Mesenteric fat pad (tissue), 1 donor: ENCODE measurements at places on chromosomes 12 and 14. TPM values are rescaled to one million over a fixed set of nuclear protein-coding genes. Genes with fewer than 3 reads are reported as not detected.

DNA sequence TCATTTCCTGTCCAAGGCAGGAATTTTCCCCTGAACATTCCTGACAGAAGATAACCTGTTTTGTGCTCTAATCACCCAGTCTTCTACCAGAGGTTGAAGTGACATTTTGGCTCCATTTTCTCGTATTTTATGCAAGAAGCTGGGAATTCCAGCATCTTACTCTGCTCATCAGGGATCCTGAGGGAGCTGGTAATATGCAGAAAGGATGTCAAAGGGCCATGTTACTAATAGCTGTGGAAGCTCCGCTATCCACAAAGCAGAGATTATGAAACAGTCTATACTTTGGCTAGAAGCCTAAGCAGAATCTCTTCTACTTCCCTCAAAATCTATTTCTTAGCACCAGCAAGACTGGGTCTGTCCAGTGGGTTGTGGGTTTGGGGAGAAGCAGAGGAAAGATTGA lies 613.0 kb downstream of the DIO2 start:
- DNase-seq, result no peak

DNA sequence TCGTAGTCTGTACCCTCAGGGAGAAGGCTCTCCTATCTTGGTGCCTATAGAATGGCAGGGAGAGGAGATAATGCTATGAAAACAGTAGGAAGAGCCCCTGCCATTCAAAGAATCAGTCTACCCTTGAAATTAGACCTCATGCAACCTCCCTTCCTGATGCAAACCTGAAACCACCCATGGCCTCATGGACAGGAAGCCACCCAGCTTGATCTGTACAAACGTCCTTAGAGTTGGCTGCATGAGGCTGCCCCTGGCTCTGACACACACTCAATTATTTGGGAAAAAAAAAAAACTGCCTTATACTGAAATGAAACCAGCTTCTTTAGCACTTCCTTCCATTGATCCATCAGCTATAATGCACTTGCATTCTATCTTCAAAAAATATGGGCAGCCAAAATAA lies 116.6 kb upstream of the BCL2L14 start:
- no peak for DNase-seq

- DNase-seq, result no peak
These were observed 844.3 kb downstream of the GALC start for GRCh38 chr14:87148655-87149054.

KSR2 gene
- total RNA-seq, result not detected

- no peak for DNase-seq
These were observed 65.9 kb downstream of the ITPR2 start for GRCh38 chr12:26767116-26767515.

- DNase-seq, result no peak
These were observed 73.6 kb downstream of the GNS start for GRCh38 chr12:64685605-64686004.

TMEM119 gene
- total RNA-seq, result 13.0 TPM

DNA sequence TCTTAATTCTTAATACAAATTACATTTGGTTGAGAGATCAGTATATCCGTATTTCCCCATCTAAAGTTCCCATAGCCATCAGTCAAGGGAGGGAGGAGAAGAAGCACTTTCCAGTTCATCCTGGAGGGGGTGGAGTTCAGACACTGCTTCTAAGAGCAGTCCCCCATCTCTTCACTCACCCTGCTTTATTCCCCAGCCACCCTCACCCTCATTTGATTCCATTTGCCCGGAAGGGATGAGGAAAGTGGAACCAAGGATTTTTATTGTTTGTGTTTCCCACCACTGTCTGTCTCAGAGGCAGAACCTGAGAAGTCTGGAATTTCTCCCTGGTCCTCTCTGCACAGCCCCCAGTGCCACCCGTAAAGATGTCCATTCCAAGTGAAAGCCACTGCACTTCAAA lies 134.2 kb upstream of the HIF1A start:
- no peak for DNase-seq

GRCh38 chr12:53061404-53062010 lies 11.6 kb downstream of the TNS2 start:
- DNase-seq, result no peak

GRCh38 chr12:99985631-99986030 lies 895 bp upstream of the ANKS1B start:
- DNase-seq, result no peak

GRCh38 chr14:54338696-54339317 lies 58.0 kb upstream of the CDKN3 start:
- DNase-seq, result no peak

GARIN6 gene
- not detected for total RNA-seq

GRCh38 chr14:31263485-31264133 lies 56.0 kb upstream of the HECTD1 start:
- no peak for DNase-seq

DNA sequence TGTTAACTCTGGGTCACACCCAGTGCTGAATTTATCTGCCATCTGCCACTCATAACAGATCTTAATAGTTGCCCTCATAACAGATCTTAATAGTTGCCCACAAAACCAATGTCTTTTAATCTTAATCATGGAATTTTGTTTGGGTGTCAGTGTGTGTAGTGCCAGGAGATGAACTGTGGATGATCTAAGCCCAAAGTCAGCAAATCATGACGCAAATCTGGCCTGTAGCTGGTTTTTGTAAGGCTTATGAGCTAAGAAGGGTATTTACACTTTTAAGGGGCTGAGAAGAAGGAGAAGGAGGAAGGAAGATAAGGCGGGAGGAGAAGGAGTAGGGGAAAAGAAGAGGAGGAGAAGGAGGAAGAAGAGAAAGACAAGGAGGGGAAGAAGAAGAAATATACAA lies 10.0 kb upstream of the IL26 start:
- no peak for DNase-seq

- DNase-seq, result no peak
These were observed 8.8 kb upstream of the KCNK13 start for GRCh38 chr14:90053044-90053443.

DNA sequence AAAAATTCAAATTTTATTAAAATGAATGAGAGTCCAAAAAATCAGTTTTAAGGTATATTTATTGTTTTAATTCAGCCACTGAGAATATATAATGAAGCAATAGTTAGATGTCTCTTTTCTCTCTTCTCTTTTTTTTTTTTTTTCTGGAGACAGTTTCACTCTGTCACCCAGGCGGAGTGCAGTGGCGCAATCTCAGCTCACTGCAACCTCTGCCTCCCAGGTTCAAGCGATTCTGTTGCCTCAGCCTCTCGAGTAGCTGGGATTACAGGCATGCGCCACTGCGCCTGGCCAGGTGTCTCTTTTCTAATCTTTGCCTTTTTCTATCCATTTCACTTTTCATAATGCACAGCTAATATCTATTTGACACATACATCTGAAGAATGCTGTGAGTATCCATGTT lies 307.1 kb upstream of the RGS6 start:
- no peak for DNase-seq

RPL10L gene
- total RNA-seq, result not detected

MAPK1IP1L gene
- total RNA-seq, result 89.6 TPM

- no peak for DNase-seq
These were observed 5.3 kb downstream of the OASL start for GRCh38 chr12:121033625-121034349.

DNA sequence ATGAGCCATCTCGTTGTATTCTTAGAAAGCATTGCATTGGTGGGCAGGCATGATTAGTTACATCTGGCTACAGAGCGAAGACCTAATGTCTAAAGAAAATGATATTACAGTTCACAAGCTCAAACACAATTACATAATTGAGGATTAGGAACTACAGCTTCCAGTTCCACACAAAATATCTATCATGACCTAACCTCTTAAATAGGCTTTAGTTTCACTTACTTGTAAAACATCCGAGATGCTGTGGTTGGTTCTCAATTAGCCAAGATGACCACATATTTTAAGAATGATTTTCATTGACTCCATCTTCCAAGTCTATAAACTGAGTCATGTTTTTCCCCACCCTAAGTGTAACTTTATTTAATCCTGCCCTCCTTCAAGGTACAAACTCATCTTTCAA lies 69.5 kb downstream of the LRIG3 start:
- DNase-seq, result no peak

- DNase-seq, result no peak
These were observed 34.7 kb downstream of the CYP46A1 start for GRCh38 chr14:99718811-99719192.

GRCh38 chr12:128977441-128977840 lies 124.2 kb downstream of the GLT1D1 start:
- DNase-seq, result no peak

- DNase-seq, result no peak
These were observed 28.6 kb upstream of the PPM1H start for GRCh38 chr12:62963486-62964041.

GRCh38 chr12:124045671-124046455 lies 72.8 kb downstream of the ZNF664 start:
- DNase-seq, result no peak

IGF1 gene
- 415 TPM for total RNA-seq

OR6C65 gene
- total RNA-seq, result not detected

GRCh38 chr14:104937161-104937560 lies 12.5 kb downstream of the PLD4 start:
- DNase-seq, result peak; percentile 73

HSPB8 gene
- 66.4 TPM for total RNA-seq
